ENCODE measurements at places on chromosomes 16 and 17.
A peak's percentile ranks its signal among the peaks of the same experiment; 100 is the strongest.

GRCh38 chr16:87919681-87919994 lies 16.7 kb downstream of the CA5A start:
- DNase-seq: no peak

GRCh38 chr17:58403311-58403710 lies 14.0 kb downstream of the RNF43 start:
- peak; percentile 44 for DNase-seq

GRCh38 chr16:14428043-14428442 lies 202.0 kb downstream of the PARN start:
- DNase-seq: no peak

GRCh38 chr16:8673611-8674412 lies 605 bp upstream of the ABAT start:
- no peak for DNase-seq

GRCh38 chr17:1907909-1908698 lies 78.3 kb downstream of the RPA1 start:
- DNase-seq: peak; percentile 82

DNA sequence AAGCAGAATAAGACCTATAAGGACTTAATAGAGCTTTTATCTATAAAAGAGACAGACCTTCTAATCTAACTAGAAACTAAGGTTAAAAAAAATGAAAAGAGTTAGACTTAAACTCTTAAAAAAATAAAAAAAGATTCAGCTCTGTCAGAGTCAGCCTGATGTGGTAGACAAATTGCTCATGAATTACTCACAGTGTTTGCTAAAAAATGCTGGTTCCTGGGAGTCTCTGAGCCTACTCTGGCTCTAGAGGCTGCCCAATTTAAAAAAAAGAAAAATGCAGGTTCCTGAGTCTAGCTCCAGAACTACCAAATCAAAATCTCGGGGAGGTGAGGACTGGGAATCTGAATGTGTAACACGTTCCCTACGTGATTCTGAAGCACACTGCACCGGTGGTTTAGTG lies 18.1 kb downstream of the SOST start:
- DNase-seq: no peak

- DNase-seq: no peak
Measured at GRCh38 chr16:14121142-14121541, 50.0 kb downstream of the MRTFB start.

- DNase-seq: peak; percentile 84
Measured at GRCh38 chr17:55641676-55642081, 81.0 kb downstream of the TMEM100 start.

DNA sequence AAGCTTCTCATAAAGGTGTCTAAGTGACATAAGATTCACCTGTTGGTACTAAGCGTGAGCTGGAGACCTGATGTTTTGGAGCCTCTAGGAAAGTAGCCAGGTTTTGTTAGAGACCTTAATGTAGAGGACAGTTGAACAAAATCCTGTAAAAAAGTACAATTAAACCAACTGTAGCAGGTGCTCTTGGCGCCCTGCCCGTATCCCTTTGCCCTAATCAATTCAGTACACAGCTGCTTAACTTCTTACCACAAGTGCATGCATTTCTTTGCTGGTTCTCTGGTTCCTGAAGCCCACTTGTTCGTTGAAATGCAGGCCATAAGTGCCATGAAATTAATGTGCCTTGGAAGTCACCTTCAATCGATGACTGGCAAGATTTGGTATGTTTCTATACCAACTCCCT lies 24.4 kb downstream of the GLP2R start:
- DNase-seq: no peak

DNA sequence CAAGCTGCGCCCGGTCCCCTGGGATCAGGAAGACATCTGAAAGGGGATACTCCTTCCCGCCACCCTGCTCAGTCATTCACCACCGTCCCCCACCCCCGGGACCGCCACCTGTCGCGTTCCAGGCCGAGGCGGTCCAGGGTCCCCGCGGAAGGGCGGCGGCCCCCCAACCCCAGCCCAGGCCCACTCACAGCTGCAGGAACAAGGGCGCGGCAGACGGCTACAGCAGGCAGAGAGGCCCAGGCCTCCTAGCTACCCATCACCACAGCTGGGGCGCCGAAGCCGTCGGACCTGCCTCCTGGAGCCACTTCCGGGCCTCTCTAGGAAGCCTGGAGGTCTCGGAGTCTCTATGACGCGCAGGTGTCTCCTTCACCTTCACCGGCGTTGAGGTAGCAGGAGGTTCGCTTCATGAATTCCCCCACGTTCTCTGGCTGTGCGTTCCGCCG lies at the start of gene SDR42E1:
Gene SDR42E1 (minus strand): TSS at position 272 of the 443 bp plus-strand sequence. CDS start 10,612 bp downstream, outside the sequence.
- peak; percentile 61 for DNase-seq

DNA sequence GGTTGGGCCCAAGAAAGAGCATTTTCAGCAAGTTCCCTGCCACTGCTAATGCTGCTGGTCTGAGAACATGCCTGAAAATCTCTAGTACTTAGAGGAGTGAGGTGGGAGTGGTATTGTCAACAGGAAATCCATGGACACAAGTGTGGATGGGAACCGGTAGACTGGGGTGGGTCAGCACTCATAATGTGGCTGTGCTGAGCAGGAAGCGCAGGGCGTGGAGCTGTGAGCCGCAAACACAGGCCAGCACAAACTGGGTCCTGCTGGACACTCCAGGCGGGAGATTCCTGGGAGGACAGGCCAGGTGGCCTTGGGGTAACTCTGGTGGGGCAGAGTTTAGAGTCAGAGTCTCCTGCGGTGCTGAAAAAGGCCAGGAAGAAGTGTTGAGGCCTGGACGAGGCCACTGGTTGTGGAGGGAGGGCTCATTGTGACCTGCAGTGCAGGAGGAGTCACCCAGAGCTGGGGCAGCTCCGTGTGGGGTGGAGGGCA lies 62.6 kb downstream of the BANP start:
- DNase-seq: no peak

- no peak for DNase-seq
Measured at GRCh38 chr16:50735629-50736122, 6.2 kb upstream of the CYLD start.

DNA sequence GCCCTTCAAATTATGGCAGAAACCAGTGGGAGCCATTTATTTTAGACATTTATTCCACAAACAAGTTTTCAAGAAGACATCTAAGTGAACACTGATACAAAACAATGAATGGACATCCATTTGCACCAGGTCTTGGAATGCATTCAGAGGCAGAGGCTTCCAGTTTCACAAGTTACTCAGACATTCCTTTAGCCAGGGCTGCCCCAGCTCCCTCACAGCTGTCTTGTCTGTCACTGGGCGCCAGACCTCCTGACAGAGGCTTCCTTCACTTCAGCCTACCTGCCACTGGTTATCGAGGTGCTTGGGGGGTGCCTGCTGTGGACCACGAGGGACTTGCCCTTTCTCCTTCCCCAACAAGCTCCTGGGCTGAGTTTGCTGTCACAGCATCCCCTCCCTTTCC lies 19.2 kb downstream of the AQP8 start:
- peak; percentile 53 for DNase-seq

GRCh38 chr17:50868602-50869001 lies 2.4 kb upstream of the TOB1 start:
- DNase-seq: no peak

- DNase-seq: no peak
Measured at GRCh38 chr17:42163113-42163512, 8.3 kb upstream of the RAB5C start.

GRCh38 chr16:29694384-29695195 lies 15.6 kb downstream of the QPRT start:
- DNase-seq: peak; percentile 93

DNA sequence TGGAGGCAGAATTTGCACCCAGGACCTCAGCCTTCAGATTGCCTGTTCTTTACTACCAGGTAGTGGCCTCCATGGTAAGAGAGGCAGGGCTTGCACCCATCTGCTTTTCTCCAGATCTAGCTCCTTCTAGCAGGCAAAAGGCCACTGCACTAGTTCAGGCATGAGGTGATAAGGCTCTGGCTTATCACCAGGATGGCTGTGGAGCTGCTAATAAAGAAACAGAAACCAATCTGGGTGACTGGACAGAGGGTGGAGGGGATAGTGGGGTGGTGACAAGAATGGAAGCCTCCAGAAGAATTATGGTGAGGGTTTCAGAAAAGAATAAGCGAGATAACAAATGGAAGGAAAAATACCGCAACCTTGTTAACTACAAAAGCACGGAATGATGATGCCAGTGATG lies 15.5 kb upstream of the SUPT4H1 start:
- DNase-seq: no peak

GRCh38 chr17:32854832-32855389 lies 22.0 kb downstream of the MYO1D start:
- no peak for DNase-seq

- no peak for DNase-seq
Measured at GRCh38 chr17:6505425-6506142, 50.8 kb downstream of the PITPNM3 start.

DNA sequence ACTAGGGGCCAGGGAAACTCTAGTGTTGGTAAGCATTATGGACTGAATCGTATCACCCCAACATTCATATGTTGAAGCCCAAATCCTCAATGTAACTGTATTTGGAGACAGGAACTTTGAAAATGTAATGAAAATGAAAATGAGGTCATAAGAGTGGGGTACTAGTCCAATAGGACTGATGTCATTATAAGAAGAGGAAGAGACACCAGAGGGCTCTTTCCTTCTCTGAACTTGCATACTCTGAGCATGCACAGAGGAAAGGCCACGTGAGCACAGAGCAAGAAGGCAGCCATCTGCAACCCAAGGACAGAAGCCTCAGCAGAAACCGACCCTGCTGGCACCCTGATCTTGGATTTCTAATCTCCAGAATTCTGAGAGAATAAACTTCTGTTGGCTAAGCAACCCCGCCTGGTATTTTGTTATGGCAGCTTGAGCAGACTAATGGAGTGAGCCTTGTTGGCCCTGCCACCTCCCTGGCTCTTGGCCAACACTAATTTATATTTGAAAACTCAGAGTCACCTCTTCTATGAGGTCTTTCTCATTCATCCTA lies 273.4 kb downstream of the NTN1 start:
- DNase-seq: no peak

DNA sequence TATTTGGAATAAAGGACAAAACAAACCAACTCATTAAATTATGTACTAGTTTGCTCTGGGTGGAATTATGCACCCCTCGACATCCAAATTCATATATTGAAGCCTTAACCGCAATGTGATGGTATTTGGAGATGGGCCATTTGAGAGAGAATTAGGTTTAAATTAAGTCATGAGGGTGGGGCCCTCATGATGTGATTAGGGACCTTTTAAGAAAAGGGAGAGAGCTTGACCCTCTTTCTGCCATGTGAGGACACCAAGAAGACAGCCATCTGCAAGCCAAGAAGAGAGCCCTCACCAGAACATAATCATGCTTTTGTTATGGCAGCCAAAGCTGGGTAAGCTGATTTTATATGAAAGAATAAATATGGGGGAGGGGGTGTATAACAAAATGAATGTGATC lies 2.0 kb downstream of the C16orf87 start:
- no peak for DNase-seq

GRCh38 chr17:51604299-51605020 lies 344.1 kb downstream of the UTP18 start:
- DNase-seq: no peak

DNA sequence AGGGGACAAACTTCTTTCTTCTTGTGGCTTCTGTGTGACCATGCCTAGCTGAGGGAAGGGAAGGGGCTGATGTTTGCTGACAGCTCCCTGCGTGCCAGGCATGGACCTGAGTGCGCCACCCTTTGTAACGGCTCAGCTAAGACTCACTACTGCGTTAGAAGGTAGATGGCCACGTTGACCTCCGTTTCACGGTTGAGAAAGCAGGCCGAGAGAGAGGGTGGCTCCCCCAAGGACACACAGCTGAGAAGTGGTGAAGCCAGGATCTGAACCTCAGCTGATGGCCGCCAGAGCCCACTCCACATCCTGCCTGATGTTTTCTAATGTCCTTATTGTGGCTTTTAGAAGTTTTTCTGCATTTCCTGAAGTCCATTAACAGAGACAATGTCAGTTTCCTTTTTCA lies 45.1 kb downstream of the RGS9 start:
- no peak for DNase-seq

GRCh38 chr16:84967828-84968227 lies 43.5 kb downstream of the ZDHHC7 start:
- DNase-seq: peak; percentile 31

DNA sequence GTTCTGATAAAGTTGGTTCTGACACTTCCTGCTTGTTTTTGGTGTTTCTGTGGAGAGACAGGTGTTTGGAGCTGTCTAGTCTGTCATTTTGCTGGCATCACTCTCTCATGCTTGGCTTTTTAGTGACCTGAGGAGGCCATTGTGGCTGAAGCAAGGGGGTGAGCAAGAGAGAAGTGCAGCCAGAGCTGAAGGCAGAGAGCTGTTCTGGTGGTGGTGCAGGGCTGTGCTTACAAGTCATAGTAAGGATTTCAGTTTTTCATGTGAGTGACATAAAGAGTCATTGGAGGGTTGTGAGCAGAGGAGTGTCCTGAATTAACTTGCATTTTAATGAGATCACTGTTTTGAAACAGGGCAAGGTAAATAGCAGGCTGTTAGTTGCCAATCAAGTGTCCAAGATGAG lies 97.5 kb downstream of the CHD9 start:
- DNase-seq: peak; percentile 9
